Epithelial cell of umbilical artery (primary cell): ENCODE measurements at places on chromosomes 16 and 17. TPM values are rescaled to one million over a fixed set of nuclear protein-coding genes. Genes with fewer than 3 reads are reported as not detected.

MED31 gene
- total RNA-seq, result 16.4 and 17.5 TPM in 2 replicates

IL34 gene
- 0.32 and 1.4 TPM in 2 replicates for total RNA-seq

KRT39 gene
- not detected in 2 replicates for total RNA-seq

MGAT5B gene
- 0.91 and 0.97 TPM in 2 replicates for total RNA-seq

TP53TG3E gene
- total RNA-seq, result not detected in 2 replicates

ABCC3 gene
- 1.6 and 3.3 TPM in 2 replicates for total RNA-seq

GPR179 gene
- not detected in 2 replicates for total RNA-seq

NAGS gene
- total RNA-seq, result 3.2 and 13.4 TPM in 2 replicates

CD300H gene
- not detected in 2 replicates for total RNA-seq

MPO gene
- not detected in 2 replicates for total RNA-seq

FAM171A2 gene
- total RNA-seq, result 7.0 and 10.4 TPM in 2 replicates

KRT33A gene
- not detected in 2 replicates for total RNA-seq

PFN1 gene
- total RNA-seq, result 292 and 379 TPM in 2 replicates

CCL14 gene
- 0.91 and 2.3 TPM in 2 replicates for total RNA-seq

CTRL gene
- total RNA-seq, result 0.32 and 0.61 TPM in 2 replicates

CEP295NL gene
- 0.32 and 2.1 TPM in 2 replicates for total RNA-seq

UBB gene
- 2,000 and 2,095 TPM in 2 replicates for total RNA-seq

MYH8 gene
- not detected in 2 replicates for total RNA-seq

CHAD gene
- total RNA-seq, result not detected in 2 replicates

GAS2L2 gene
- total RNA-seq, result not detected in 2 replicates

OR1A1 gene
- total RNA-seq, result not detected in 2 replicates

LRRC37A3 gene
- total RNA-seq, result 1.8 and 3.2 TPM in 2 replicates

NPIPA5 gene
- 1.3 TPM in 1 of 2 replicates, not detected in the other for total RNA-seq

KCNJ18 gene
- not detected in 2 replicates for total RNA-seq

GJD3 gene
- total RNA-seq, result 0.97 TPM in 1 of 2 replicates, not detected in the other

SOST gene
- not detected in 2 replicates for total RNA-seq

RBFOX1 gene
- not detected in 2 replicates for total RNA-seq

HOXB7 gene
- total RNA-seq, result 8.4 and 13.8 TPM in 2 replicates

CSH1 gene
- total RNA-seq, result not detected in 2 replicates

MT4 gene
- total RNA-seq, result not detected in 2 replicates

TBC1D24 gene
- total RNA-seq, result 9.7 and 10.6 TPM in 2 replicates

MYO15A gene
- 0.15 TPM in 1 of 2 replicates, not detected in the other for total RNA-seq

PRAC2 gene
- not detected in 2 replicates for total RNA-seq

BCAR1 gene
- 91.0 and 95.5 TPM in 2 replicates for total RNA-seq

DPEP2 gene
- total RNA-seq, result 1.1 TPM in 1 of 2 replicates, not detected in the other

TNRC6C gene
- total RNA-seq, result 2.6 and 4.3 TPM in 2 replicates

ABCC11 gene
- total RNA-seq, result not detected in 2 replicates

SRCAP gene
- total RNA-seq, result 15.9 and 30.9 TPM in 2 replicates

FAM83G gene
- 7.1 and 8.2 TPM in 2 replicates for total RNA-seq

PLXDC1 gene
- total RNA-seq, result not detected in 2 replicates

DCAKD gene
- total RNA-seq, result 29.8 and 30.9 TPM in 2 replicates

NUTF2 gene
- total RNA-seq, result 67.0 and 256 TPM in 2 replicates

KCTD19 gene
- 0.61 TPM in 1 of 2 replicates, not detected in the other for total RNA-seq

TMEM106A gene
- total RNA-seq, result 1.9 and 2.9 TPM in 2 replicates

NACA2 gene
- not detected in 2 replicates for total RNA-seq

OR2C1 gene
- 0.15 TPM in 1 of 2 replicates, not detected in the other for total RNA-seq

NAA60 gene
- total RNA-seq, result 11.0 and 27.5 TPM in 2 replicates

GINS2 gene
- total RNA-seq, result 11.0 and 14.4 TPM in 2 replicates

TMEM204 gene
- total RNA-seq, result 15.0 and 36.7 TPM in 2 replicates

NUDT7 gene
- total RNA-seq, result 1.7 and 2.6 TPM in 2 replicates

MEIOC gene
- total RNA-seq, result under 0.01 TPM in 1 of 2 replicates, not detected in the other

RIPOR1 gene
- 48.7 and 49.7 TPM in 2 replicates for total RNA-seq

CES5A gene
- not detected in 2 replicates for total RNA-seq

TNFSF13 gene
- 0.46 and 1.6 TPM in 2 replicates for total RNA-seq

CRHR1 gene
- not detected in 2 replicates for total RNA-seq

TNFSF12 gene
- 3.6 and 6.5 TPM in 2 replicates for total RNA-seq

NPW gene
- total RNA-seq, result 2.0 TPM in 1 of 2 replicates, not detected in the other
